Globus pallidus (tissue), 1 donor: ENCODE measurements at places on chromosomes 12 and 14.

- no peak for DNase-seq
Measured at GRCh38 chr12:43896496-43896895, 60.6 kb downstream of the TMEM117 start.

- DNase-seq = no peak
Measured at GRCh38 chr12:52980096-52980649, 26.1 kb upstream of the EIF4B start.

GRCh38 chr12:27462851-27463250, 16.3 kb downstream of the SMCO2 start:
- no peak for DNase-seq

DNA sequence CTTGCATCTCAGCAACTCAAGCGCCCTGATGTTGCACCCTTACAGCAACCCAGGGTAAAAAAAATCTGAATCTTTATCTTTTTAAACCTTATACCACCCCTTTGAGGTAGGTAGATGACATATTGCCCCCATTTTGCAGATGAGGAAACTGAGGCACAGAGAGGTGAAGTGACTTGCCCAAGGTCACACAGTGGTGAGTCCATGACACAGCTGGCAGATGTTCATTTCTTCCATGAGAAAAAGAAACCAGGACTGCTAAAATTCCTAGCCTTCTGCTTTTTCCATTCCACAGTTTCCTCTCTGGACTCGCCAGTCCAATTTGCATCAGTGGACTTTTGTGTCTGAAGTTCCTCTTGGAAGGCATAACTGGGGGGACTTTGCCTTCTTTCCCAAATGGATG, 79.3 kb downstream of the IGF1 start:
- no peak for DNase-seq

GRCh38 chr12:107765316-107765715, 4.4 kb upstream of the PRDM4 start:
- no peak for DNase-seq

- DNase-seq = no peak
Measured at GRCh38 chr14:51185754-51186153, 54.3 kb upstream of the TMX1 start.

DNA sequence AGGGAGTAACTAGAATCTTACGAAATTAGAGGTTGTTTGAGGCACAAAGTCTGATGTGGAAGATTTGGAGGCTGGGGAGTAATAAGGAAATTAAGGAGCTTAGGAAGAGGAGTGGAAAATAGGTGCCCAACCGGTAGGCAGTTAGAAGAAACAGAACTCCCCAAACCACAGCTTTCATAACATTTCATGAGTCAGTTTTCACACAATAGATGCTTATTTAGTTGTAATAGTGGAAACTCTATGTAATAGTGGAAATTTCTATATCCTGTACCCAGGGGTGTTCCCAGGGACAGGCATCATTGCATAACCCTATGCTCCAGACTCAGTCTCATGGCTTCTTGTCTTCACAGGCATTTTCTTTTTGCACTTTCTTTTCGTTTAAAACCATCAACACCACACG, 8.3 kb downstream of the C3AR1 start:
- DNase-seq = no peak

DNA sequence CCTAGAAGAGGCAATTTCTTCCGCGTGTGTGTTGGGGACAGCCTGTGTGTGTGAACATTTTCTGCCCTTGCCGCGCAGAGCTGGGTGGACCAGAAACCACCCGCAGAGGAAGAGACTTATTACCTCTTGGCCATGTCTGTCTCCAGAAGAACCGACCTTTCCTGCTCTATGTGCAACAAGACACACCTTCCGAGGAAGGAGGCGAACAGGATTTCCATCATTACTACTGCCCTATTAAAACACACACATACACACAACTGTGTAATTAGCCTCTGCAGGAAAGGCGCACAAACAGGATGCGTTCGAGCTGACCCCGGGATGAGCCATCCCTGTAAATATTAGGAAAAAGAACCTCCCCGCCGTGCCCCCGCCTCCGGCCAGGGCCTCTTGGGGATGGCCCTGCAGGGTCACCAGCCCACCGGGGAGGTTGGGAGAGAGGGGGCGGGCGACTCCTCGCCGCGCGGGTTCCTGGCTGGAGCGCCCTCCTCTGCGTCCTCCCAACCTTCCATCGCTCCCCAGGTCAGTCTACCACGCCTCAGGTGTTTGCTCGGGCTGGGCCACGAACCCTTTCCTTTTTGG, 484 bp upstream of the PRKCH start:
- DNase-seq = no peak

DNA sequence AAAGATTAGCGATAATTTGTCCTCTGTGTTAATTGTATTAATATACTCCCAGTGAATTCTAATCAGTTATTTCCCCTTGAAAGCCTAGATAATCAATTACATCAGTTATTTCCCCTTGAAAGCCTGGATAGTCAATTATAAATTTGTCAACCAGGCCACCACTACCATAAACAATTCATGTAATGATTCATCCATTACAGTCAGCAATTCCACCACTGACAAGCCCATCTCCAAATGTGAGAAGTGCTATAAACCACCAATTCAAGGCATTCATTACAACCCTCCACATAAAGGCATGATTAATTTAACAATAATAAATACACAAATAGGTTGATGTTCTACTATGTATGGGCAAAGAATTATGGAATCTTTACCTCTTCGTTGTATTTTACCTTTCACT, 40.9 kb downstream of the INTS13 start:
- DNase-seq = no peak

GRCh38 chr12:49832836-49833421, 4.7 kb upstream of the NCKAP5L start:
- DNase-seq = no peak

DNA sequence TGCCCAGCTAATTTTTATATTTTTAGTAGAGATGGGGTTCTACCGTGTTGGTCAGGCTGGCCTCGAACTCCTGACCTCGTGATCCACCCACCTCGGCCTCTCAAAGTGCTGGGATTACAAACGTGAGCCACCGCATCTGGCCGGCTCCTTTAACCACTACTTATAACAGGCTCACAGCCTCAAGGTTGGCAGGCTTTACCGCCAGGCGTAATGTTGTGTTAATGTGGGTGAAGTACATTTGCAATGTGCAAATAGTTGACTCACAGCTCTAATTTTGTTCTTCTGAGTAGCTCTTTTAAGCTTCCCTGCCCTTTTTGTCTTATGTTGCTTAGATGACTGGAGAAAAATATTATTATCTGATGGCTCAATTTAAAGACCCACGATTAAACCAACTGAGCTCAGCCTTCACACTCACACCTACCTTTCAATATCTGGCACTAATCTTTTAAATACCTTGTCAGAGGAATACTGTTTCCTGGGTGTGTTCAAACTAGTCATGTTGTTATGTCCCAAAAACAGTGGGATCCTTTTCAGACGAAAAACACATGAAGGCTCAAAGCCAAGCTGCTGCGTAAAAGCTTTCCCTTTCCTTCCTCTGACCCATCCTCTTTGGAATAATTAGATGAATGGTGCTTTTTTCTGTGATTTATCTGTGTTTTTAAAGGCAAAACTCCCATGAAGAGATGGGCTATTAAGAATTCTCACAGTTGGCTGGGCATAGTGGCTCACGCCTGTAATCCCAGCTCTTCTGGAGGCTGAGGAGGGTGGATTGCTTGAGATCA, 57.2 kb upstream of the USP44 start:
- DNase-seq = no peak

GRCh38 chr14:93232159-93232558, 25.1 kb downstream of the UBR7 start:
- no peak for DNase-seq

- no peak for DNase-seq
Measured at GRCh38 chr12:132773077-132773955, 11.7 kb upstream of the ANKLE2 start.

DNA sequence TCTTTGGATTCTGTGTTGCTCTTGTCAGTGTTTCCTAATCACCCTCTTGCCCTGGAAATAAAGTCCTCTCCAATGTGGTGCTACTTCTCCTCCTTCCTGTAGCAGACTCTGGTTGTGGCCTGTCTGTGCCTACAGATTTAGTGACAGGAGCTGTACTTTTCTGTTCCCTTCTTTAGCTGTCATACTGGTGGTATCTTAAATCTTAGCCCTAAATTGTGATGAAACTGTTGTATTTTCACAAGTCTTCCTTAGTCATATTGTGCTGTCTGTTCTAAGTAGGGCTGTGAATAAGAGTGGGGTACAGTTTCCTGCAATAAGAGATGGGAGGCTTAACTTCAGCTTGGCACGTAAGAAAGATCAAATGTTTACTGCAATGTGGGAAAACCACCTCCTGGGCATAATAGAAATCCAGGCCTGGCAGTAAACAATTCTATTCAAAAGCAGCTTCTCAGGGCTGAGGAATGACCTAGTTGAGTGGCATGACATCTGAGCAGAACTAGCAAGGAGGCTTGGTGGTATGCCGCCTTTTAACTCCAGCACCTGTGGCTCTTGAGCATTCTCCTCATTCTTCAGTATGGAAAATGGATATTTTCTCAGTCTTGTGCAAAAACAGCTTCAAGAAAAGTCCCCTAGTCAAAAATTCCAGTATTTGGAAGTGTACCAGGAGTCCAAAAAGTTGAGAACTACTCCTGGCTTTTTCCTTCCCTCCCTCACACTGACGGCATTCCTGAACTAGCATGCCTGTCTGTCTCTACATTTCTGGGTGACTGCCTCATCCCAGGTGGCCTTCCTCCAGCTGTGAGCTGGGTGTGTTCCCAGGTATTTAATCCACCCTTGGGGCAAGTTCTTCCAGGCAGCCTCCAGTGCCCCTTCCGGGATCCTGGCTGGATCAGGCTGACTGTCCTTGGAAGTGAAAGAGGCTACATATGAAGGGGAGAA, 19.5 kb downstream of the ANO6 start:
- DNase-seq = no peak

- DNase-seq = no peak
Measured at GRCh38 chr14:105161964-105162668, 6.5 kb downstream of the JAG2 start.

- DNase-seq = no peak
Measured at GRCh38 chr14:28770630-28771029, 4.0 kb downstream of the FOXG1 start.

GRCh38 chr14:89889626-89890025, 64.9 kb downstream of the EFCAB11 start:
- DNase-seq = no peak

DNA sequence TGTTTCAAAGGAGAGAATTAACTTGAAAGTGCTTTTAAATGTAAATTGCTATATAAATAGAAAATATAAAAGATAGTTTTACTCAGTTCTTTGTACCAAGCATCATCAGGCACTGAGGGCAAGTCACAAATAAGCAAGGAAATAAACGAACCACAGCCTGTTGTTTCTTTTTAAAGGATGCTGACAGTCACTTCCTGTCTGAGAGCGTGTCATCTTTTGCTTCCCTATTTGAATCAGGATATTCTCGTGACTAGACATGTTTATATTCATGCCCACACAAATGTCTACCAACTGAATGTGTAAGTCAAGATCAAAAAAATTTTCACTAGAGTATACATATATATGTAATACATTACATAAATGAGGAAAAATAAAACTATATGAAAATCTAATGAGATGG, 31.4 kb upstream of the SLC2A13 start:
- peak; percentile 23 for DNase-seq

GRCh38 chr12:58925111-58925611, 4.9 kb upstream of the LRIG3 start:
- DNase-seq = no peak

GRCh38 chr14:44564908-44565307, 57.8 kb upstream of the FSCB start:
- DNase-seq = no peak

GRCh38 chr14:22319526-22320361, 269.3 kb downstream of the DAD1 start:
- peak; percentile 77 for DNase-seq

DNA sequence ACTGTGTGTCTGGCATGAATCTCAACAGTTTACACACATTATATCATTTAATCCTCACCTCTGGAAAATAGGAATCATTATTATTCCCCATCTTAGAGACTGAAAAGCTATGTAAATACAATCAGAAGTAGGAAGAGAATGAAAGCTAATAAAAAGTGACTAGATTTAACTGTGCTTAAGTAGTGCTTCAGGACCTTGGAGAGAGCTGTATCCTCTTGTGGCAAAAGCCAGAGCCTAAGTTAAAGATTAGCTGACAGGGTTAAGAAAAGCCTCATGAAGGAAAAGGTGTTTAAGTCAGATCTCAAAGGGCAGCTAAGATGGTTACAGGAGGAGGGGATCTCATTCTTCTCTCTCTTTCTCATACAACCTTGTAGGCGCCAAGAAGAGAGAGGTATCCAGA, 65.3 kb upstream of the TMEM233 start:
- no peak for DNase-seq

DNA sequence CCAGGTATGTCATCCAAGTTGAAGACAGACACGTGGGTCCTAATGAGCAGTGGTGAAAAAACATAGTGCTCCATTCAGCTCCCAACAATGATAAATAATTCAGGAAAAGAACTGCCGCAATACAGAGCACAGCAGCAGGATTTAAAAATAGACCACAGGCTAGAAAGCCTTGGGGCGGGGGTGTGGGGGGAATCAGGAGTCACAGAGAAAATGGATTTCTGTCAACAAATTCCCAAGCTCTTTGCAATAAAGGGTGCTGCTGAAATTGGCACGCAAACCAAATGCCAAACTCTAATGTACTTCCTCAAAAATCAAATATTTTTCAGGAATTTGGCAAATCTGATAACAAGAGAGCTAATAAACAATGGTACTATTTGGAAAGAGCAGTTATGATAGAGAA, 58.6 kb downstream of the R3HDM2 start:
- peak; percentile 12 for DNase-seq

GRCh38 chr14:102693006-102693755, 84.1 kb upstream of the TRAF3 start:
- DNase-seq = no peak

DNA sequence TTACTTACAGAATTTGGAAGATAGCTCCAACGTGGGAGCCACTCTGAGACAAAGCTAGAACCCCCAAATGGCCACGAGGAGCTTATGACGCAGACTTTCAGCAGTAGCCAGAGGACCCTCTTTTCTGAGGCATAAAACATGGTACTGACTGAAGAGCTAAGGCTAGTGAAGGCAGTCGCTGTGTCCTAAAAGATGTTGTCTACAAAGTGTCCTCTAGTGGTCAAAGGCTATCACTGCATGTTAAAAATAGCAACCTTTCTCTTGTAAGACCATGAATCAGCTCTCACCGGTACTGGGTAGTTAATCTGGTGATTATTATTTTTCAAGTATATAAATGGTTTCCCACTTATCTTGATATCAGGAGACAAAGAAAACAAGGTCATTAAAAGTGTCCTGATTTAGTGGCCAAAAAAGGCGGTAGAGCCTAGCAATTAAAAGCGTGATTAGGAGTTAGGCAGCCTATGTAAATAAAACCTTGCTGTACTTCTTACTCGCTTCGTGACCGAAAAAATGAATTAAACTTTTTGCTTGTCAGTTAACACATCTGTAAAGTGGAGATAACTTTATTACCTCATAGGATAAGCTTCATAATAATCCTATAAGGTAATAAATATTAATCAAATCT, 47.0 kb upstream of the LGR5 start:
- DNase-seq = peak; percentile 57

DNA sequence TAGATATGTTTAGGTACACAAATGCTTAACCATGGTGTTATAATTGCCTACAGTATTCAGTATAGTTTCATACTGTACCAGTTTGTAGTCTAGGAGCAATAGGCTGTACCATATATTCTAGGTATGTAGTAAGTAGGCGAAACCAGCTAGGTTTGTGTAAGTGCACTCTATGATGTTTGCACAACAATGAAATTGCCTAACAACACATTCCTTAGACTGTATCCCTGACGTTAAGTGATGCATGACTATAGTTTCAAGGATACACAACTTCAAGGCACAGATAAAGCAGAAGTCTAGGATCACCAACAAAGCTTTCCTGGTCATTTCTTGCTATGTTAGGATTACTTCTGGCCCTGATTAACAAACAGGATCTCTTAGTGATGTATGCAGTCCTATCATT, 135.1 kb downstream of the SLC38A1 start:
- no peak for DNase-seq

- no peak for DNase-seq
Measured at GRCh38 chr14:30193845-30194501, 266.3 kb upstream of the PRKD1 start.
